ENCODE measurements at places on chromosomes 1 and 21.

DNA sequence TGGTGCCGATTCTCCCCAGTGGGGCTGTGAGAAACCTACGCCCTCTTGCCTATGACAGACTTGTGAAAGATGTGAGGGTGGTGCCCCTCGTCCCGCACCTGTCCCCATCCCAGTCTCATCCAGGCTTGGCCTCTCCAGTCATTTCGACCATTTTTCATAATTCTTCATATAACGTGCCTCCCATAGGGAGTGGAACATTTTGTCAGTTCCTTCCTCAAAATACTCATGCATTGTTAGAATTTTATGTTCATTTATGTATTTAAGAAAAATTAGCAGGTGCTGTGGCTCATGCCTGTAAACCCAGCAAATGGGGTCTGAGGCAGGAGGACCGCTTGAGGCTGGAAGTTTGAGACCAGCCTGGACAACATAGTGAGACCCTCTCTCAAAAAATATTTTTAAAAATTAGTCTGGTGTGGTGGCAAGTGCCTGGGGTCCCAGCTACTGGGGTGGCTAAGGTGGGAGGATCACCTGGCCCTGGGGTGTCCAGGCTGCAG, 19.7 kb upstream of the SMPDL3B start:
- peaks cover 20% of the 10 kb centered on the region for H3K27me3 ChIP-seq
- H3K36me3 ChIP-seq = peaks cover 20% of the 10 kb centered on the region

- H3K4me3 ChIP-seq = no peak overlapping the region
- H3K36me3 ChIP-seq = no peaks in the 10 kb centered on the region
- no peak overlapping the region for H3K27ac ChIP-seq
- DNase-seq = no peak
- H3K4me1 ChIP-seq = no peaks in the 10 kb centered on the region
Observed at GRCh38 chr1:229146647-229147046, 124.3 kb upstream of the RAB4A start.

DNA sequence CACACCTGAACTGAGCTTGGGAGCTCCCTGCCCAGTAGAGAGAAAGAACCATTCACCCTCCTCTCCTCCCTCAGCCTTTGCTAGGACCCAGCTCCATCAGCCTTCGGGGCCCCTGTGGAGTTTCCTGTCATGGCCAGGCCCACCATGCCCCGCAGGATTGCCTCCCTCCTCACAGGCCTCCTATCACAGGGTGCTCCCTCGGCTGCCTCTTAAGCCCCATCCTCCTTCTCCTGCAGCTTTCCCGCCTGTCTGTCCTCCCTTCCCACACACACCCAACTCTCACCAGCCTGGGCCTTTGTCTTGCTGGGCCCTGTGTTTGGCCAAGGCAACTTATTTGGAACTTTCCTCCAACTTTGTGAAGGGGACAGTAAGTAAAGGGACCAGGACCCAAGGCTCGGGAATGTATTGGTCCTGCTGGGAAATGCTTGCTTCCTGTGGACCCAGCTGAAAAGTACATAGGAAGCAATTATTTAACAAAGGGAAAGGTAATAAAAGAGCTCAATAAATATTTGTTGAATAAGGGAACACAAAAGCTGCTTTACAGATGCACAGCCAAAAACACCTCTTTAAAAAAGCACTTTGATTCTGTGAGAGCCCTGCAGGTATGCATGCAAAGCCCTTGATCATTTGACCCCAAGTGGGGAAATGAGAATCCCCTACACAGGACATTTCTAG, 31.6 kb upstream of the TENT5C start:
- H3K4me3 ChIP-seq = no peak overlapping the region
- no peak overlapping the region for H3K27ac ChIP-seq
- H3K4me1 ChIP-seq = peaks cover 13% of the 10 kb centered on the region
- DNase-seq = no peak
- no peaks in the 10 kb centered on the region for H3K27me3 ChIP-seq
- H3K36me3 ChIP-seq = no peaks in the 10 kb centered on the region

- H3K4me1 ChIP-seq = peaks cover 41% of the 10 kb centered on the region
- peak overlapping the region; percentile 45 for H3K27ac ChIP-seq
- H3K4me3 ChIP-seq = no peak overlapping the region
- H3K27me3 ChIP-seq = no peaks in the 10 kb centered on the region
- H3K36me3 ChIP-seq = peaks cover 40% of the 10 kb centered on the region
Observed at GRCh38 chr1:226646870-226647449, 92.1 kb downstream of the ITPKB start.

- no peak overlapping the region for H3K4me3 ChIP-seq
- H3K4me1 ChIP-seq = no peaks in the 10 kb centered on the region
- DNase-seq = no peak
- H3K27ac ChIP-seq = no peak overlapping the region
- peaks cover 5% of the 10 kb centered on the region for H3K27me3 ChIP-seq
Observed at GRCh38 chr1:48560577-48560976, 88.6 kb upstream of the SPATA6 start.

- no peak overlapping the region for H3K4me3 ChIP-seq
- H3K27ac ChIP-seq = no peak overlapping the region
- no peak for DNase-seq
Observed at GRCh38 chr1:29757866-29758780, 521.8 kb downstream of the PTPRU start.

- no peaks in the 10 kb centered on the region for H3K36me3 ChIP-seq
- peaks cover 5% of the 10 kb centered on the region for H3K4me1 ChIP-seq
- DNase-seq = peak; percentile 44
- H3K4me3 ChIP-seq = no peak overlapping the region
- no peak overlapping the region for H3K27ac ChIP-seq
Observed at GRCh38 chr1:224644553-224645154, 28.5 kb downstream of the CNIH3 start.

DNA sequence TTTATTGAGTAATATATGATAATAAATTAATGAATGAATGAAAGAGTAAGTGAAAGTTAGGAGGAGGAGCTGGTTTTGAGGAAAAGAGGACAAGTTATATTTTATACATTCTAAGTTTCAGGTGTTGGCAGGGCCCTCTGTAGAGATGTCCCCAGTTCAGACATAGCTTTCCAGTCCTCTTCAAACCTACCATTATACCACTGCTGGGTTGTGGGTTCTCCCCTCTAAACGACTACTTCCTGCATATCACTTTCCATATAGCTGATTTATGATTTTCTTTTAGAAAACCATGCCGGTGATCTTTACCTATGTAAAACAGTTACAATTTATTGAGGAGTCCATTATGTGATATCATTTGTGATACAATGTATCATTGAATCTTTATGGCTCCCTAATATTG, 116.9 kb downstream of the RUNX1 start:
- H3K27me3 ChIP-seq = no peaks in the 10 kb centered on the region
- no peak for DNase-seq
- H3K4me3 ChIP-seq = peak overlapping the region; percentile 76
- H3K27ac ChIP-seq = peak overlapping the region; percentile 97
- H3K36me3 ChIP-seq = peaks cover 26% of the 10 kb centered on the region

All from T-helper 2 cell treated with Interferon-gamma antibody and Interleukin-4, amounts not matched to agents 5 μg/mL and 100 μg/mL, for 36 hours (primary cell).